Stimulated activated CD4-positive, alpha-beta T cell treated with anti-CD3 and anti-CD28 coated beads, Interleukin-1b, Interleukin-23, amount 100 ng/mL, for 1 hour (primary cell): ENCODE measurements at places on chromosomes 11 and 22.

GRCh38 chr22:47851586-47851985, 1089.1 kb downstream of the TBC1D22A start:
- no peak for DNase-seq

- no peak for DNase-seq
These were observed 41.1 kb downstream of the OR10A6 start for GRCh38 chr11:7889985-7890384.

DNA sequence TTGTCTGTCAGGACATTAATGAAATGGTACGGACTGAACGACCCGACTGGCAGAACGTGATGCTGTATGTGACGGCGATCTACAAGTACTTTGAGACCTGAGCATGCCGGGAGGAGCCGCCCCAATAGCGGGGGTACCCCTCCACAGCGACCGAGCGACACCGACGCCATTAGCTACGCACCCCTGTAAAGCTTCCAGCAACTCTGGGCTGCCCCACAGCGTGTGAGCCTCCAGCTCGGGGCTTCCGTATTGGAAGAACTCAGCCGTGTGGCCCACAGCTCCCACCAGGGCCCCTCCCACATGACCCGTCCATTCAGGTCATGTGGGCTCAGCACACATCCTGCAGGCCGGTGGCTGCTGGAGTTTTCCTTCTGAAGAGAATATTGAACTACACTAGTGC, 12.9 kb upstream of the ADORA2A start:
- no peak for DNase-seq

DNA sequence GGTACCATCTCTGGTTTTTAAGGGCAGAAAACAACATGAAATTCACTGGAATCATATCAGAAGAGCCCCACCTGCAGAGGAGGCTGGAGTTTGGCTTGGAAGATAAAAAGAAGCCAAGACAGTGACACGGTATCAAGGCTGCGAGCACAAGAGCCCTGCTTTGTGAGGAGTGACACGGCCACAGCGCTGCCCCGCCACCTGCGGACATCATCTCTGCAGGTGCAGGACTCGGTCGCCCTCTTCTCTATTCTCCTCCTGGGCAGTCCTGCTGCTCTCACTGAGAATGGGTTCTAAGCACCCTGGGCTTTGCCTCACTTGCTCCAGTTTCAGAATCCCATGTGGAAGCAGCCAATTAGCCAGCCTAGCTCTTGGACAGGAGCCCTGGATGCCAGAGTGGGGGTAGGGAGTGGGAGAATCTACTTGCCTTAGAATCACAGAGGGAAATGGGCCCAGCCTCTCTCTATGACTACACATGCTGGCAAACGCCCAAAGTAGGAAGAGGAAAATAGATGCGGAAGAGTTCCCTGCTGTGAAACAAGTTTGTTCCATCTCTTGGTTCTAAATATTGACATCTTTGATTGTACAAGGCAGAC, 17.1 kb downstream of the APOL4 start:
- DNase-seq = no peak

DNA sequence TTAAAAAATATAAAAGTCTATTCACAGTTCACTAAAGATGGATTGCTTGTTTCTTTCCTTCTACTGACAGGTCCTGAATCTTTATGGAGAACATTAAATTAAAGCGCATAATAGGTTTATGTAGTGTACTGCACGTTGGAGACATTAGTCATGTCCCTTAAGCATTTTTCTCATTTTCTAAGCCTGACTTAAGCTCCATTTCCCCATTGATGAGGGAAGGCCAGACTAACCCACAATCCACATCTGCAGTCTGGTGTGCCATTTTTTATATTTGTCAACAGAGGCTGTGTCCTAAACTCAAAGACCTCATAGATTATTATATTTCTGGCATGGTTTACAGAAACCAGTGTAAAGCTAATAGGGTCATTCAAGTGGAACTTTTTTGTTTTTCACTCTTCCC, 39.9 kb downstream of the CADM1 start:
- no peak for DNase-seq

DNA sequence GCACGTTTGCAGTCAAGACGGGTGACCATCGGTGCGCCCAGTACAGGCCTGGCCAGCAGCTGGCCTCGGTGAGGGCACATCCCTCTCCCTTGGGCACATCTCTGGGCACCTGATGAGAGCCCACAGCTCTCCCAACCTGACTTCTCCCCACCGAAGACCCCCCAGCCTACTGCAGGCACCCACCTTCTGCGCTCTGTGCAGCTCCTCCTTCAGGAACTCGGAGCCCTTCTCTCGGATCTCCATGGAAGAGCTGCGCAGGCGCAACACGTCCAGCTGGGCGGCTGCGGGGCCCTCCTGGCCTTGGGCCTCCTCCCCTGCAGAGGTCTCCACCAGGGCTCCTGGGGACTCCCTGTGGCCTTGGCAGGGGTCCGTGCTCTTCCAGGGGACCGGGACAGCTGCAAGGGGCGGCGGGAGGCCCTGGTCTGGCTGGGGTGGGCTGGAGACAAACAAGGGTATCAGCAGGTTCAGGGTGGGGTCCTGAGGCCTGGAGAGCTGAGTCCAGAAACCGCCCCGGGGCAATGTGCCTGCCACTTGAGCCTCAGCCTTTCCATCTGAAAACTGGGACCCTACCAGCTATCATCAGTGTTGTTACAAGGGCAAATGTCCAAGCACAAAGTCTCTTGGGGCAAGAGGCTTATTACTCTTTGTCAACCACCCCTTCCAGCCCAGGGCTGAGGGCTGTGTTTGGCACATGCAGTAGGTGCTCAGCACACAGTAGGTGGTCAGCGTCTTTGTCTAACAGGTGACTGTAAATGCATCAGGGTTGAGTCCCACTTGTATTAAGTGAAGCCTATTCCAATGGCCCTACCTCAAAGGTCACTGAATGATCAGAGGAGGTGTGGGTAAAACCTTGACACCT, 9.3 kb downstream of the RAB3IL1 start:
- no peak for DNase-seq

DNA sequence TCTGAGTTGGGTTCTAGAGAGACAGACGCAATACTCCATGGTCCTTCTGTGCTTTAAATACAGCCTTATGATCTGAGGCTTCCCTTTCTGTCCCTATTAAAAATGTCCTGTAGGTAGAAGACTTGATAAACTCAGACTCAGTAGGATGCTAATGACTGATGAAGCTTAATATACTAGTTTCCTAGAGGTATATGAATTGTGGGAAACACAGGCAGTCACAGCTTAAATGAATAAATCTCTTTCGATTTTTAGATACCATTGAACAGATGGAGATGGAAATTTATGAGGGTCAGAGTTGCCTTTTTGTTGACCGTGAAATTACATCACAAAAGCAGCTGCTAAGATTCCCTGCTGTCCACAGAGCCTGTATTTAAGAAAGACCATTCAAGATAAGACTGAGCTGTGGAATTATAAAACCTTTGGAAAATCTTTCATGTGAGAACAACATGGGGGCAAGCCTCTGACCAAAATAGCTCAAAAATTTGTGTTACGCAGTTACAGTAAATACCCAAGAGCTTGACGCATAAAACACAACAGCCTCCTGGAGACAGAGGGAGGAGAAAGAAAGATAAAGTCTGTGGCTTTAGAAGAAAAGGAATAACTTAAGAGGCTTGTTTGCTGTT, 172.3 kb downstream of the AASDHPPT start:
- no peak for DNase-seq

DNA sequence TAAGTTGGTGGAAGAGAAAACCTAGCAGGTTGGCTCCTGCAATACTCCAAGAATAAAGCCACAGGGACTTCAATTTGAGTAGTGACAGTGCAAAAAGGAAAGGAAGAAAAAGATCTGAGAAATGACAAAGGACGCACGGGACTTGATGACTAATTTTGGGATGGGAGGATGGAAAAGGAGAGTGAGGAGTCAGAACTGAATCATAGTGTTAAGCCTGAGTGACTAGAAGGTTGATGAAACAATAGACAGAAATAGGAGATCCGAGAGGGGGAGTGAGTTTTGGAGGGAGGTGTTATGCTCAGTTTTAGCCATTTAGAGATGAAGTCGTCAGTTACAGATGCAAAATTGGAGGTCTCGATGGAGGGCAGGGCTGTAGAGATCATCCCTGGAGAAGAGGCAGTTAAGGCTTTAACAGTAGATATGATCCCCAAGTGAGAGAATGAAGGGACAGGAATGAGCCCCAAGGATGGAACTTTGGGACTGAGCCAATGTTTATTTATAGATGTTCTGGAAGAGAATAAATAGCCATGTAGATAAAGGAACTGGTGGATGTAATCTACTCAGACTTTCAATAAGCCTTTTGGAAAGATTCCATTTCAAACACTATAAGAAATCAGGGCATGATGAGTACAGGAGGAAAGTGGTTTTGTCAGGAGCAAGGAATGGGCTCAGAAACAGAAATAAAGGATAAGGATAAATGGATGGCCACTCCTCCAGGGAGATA, 108.9 kb upstream of the NCAM1 start:
- DNase-seq = no peak

DNA sequence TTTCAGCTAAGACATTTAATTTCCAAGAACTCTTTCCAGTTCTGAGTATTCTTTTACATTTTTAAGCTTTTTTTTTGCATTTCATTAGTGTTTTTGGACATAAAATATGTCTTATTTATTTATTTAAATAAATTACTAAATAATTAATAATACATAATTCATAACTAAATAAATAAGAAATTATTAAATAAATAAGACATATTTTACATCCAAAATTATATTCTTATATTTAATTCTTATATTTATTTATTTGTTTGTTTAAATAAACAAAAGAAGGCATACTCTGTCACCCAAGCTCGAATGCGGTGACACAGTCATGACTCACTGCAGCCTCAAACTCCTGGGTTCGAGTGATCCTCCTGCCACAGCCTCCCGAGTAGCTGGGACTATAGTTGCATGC, 3.1 kb upstream of the MMP27 start:
- no peak for DNase-seq

DNA sequence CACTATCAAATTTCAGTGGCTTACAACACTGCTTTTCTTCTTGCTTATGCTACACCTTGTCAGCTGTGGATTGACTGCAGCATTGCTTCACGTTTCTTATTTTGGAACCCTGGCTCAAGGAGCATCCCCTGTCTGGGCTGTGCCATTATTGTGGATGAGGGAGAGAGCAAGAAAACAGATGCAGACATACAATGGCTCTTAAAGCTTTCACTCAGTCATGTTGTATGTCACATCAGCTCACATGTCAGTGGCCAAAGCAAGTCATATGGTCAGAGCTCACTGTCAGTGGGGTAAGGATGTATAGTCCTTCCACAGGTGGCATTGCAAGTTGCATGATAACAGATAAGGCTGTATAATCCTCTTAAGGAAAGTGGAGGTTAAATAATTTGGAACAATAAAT, 10.0 kb downstream of the ARHGEF12 start:
- DNase-seq = no peak

- no peak for DNase-seq
These were observed 13.8 kb downstream of the EIF4ENIF1 start for GRCh38 chr22:31475800-31476199.

DNA sequence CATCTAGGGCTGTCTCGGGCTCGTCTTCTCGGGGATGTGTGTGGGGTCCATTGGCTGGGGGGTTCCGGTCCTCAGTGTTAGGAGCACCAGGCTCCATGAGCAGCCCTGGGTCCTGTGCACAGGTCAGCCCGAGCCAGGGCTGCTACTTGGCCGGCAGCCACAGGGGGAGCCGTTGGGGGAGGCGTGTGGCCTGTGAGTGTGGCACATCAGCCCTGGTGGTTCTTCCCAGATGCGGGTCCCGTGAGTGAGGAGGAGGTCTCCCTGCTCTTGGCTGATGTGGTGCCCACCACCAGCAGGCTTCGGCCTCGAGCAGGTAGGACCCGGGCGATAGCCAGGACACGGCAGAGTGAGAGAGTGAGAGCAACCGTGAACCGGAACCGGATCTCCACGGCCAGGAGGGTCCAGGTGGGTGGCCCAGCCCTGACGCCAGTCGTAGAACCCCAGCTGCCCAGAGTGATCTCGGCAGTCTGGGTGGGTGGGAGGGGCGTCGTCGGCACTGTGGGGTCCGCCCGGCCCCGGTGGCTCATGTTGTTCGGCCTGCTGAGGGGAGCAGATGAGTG, 18.5 kb downstream of the IRF7 start:
- DNase-seq = no peak

- DNase-seq = no peak
These were observed 76.1 kb downstream of the MED15 start for GRCh38 chr22:20583471-20583922.

DNA sequence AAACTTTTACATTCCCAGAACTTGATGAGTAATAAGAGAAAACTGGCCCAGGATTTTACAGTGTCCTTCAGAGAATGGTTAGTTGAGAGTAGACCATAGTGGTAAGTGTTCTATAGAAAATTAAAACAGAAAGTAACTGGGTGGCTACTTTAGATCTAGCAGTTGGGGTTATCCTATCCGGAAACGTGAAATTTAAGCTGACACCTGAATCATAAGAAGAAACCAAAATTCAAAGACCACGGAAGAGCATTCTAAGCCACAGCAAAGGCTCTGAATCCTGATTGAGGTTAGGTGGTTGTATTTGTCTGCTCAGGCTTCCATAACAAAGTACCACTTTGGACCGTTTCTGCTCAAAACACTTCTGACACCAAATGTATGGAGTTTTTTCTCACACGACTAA, 34.0 kb downstream of the TTC17 start:
- DNase-seq = no peak

- no peak for DNase-seq
These were observed 1.9 kb upstream of the P2RY6 start for GRCh38 chr11:73270016-73270854.

DNA sequence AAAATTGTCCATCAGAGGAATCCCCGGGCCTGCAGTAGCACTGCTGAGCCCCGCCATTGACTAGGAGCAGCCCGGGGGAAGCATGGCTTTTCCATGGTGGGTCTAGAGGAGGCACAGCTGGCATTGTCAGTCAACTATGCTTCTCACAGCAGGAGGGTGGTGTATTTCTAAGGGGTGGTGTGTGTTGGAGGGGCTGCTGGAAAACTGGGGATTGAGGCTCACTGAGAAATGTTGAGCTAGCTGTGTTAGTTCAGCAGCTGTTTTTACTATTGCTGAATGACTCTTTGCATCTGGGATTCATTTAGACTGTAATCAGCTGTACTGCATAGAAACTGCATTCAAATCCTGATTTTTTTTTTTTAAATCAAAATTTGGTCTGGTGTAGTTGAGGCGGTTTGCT, 5.6 kb downstream of the DDX10 start:
- DNase-seq = no peak

DNA sequence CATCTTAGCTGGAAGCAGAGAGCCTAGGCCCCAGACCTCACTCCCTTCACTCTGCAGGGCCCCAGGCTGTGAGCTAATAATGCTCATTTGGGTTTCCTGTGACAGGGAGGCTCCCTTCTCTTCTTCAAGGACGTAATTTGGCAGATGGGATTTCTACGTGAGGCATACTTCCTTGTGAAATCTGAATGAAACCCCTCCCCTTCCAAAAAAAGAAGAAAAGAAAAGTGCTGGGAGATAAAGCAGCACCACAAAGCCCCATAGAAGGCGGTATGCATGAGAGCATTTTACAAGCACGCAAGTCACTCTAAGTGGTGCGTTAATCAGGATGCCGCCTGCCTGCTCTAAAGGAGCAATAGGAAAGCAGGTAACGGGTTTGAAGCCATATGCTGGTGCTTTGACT, 5.7 kb downstream of the P2RX3 start:
- DNase-seq = no peak
